ENCODE measurements at places on chromosomes 3 and 15. TPM values are rescaled to one million over a fixed set of nuclear protein-coding genes. Genes with fewer than 3 reads are reported as not detected.

MYH15 gene
- 0.37 TPM for total RNA-seq

EBLN2 gene
- 28.1 TPM for total RNA-seq

DNA sequence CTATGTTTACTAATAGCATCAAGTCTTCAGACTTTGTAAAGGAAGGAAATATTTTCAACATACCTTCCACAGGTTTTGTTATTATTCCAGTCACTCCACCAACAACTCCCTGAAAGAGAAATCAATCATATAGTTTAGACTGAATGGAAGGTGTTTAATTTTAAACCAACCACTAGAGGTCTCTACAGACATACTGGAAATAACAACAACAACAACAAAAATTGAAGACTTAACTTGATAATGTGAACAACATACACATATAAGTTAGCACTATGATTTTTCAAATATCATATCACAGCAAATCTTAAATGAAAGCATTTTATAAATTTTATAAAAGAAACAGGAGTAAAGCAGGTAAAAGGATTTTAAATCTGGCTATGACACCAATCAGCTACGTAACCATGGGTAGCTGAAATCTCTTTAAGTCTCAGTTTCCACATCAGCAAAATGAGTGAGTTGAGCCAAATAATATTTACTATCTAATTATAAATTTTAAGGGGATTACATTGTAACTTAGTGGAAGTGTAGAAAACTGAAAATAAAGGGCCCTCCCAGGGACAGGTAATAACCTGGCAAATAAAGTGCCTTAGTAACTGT, 188.2 kb downstream of the VPS13C start:
- peaks cover 93% of the 10 kb centered on the region for H3K36me3 ChIP-seq
- H3K27me3 ChIP-seq = no peaks in the 10 kb centered on the region
- no peaks in the 10 kb centered on the region for H3K4me1 ChIP-seq
- H3K4me3 ChIP-seq = no peak overlapping the region
- no peak overlapping the region for H3K27ac ChIP-seq

DNA sequence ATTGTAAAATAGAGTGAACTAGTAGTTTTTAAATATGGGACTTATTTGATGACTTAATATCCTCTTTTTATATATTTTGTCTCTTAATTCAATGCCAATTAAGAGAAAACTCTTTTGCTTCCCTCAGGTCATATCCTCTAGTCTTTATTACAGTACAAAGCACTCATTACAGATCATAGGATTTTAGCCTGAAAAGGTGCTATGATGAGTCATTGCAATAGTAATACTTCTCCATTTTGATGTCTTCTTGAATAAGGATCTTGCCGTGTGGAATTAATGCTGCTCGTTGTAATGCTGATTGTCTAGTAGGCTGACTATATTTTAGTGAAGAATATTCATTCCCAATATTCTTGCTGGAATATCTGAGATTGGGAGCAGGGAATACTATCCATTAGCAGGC, 612.2 kb upstream of the GOLIM4 start:
- H3K4me3 ChIP-seq = no peak overlapping the region
- H3K27ac ChIP-seq = no peak overlapping the region
- H3K36me3 ChIP-seq = no peaks in the 10 kb centered on the region
- DNase-seq = no peak
- H3K27me3 ChIP-seq = no peaks in the 10 kb centered on the region

- no peaks in the 10 kb centered on the region for H3K36me3 ChIP-seq
- H3K27me3 ChIP-seq = no peaks in the 10 kb centered on the region
- no peak overlapping the region for H3K4me3 ChIP-seq
- DNase-seq = no peak
Measured at GRCh38 chr3:148828136-148828690, 602 bp downstream of the CPB1 start.
